Inflammatory macrophage treated with lipopolysaccharide for 1 hour (primary cell): ENCODE measurements at places on chromosomes 11 and 22.

- peak; percentile 66 for DNase-seq
These were observed 17.5 kb downstream of the CTTN start for GRCh38 chr11:70415642-70416395.

GRCh38 chr22:44665115-44665514, 36.9 kb upstream of the PRR5 start:
- peak; percentile 80 for DNase-seq

- DNase-seq, result no peak
These were observed 7.1 kb downstream of the ABCG4 start for GRCh38 chr11:119155733-119156492.

GRCh38 chr11:125873881-125874555, 13.4 kb upstream of the HYLS1 start:
- no peak for DNase-seq

GRCh38 chr22:19865141-19865829, 10.6 kb upstream of the GNB1L start:
- DNase-seq, result peak; percentile 87

GRCh38 chr11:33417121-33417520, 159.9 kb downstream of the HIPK3 start:
- no peak for DNase-seq

DNA sequence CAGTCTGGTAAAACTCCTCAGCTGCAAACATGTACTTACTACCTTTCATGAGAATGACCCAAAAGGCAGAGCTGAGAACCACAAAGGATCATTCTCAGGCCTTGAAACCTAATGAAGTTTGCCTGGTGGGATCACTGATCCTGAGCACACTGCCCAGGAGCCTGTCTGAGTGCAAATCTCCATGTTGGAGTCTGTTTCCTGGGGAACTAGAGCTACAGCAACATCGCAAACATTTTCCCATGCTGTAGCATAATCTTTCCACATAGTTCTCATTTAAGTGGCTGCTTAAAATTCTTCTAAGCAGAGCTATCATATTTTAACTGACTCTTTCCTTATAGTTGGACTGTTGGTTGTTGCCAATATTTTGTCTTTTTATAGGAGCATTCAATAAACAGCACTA, 58.5 kb downstream of the GUCY1A2 start:
- no peak for DNase-seq

GRCh38 chr11:93482556-93482955, 60.6 kb downstream of the SMCO4 start:
- no peak for DNase-seq

GRCh38 chr11:126281245-126281644, 1.6 kb upstream of the TIRAP start:
- DNase-seq, result no peak

- DNase-seq, result no peak
These were observed 611.7 kb upstream of the CNTN5 start for GRCh38 chr11:98409069-98409468.

- DNase-seq, result no peak
These were observed 3.1 kb upstream of the SAA4 start for GRCh38 chr11:18239655-18240054.

- DNase-seq, result no peak
These were observed 179.3 kb downstream of the CEP164 start for GRCh38 chr11:117506971-117507370.

DNA sequence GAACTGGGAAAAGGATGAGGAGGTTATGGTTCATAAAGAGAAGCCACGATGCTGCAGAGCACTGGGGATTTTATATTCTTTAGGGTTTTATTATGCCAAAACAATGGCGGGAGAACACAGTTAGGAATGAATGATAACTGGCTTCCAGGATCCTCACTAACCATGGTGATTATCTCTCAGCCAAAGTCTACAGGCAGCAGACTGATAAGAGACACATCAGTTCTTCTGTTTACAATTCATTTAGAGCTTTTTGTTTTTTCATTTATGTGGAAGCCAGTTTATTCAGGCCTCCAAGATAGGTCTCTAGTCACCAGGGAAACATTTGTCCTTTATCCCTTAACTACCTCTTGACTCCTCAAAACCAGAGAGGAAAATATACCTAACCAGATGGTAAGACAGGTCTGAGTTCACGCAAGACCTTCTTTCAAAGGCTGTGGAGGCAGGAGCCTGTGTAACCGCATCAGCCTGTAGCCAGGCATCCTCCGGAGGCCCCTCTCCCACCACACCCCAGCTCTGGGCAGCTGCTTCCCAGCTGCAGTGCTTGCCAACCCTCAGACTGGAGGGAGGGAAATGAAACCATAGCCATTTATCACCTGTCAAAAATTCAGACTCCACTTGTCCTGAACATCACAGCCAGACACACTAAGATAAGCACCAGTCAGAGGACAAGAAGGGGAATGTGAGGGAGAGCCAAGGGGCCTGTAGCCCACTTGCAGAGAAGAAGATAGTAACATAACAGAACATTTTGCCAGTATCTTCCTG, 57.2 kb upstream of the FAM181B start:
- no peak for DNase-seq

- no peak for DNase-seq
These were observed 6.4 kb downstream of the IRF7 start for GRCh38 chr11:609341-609811.

DNA sequence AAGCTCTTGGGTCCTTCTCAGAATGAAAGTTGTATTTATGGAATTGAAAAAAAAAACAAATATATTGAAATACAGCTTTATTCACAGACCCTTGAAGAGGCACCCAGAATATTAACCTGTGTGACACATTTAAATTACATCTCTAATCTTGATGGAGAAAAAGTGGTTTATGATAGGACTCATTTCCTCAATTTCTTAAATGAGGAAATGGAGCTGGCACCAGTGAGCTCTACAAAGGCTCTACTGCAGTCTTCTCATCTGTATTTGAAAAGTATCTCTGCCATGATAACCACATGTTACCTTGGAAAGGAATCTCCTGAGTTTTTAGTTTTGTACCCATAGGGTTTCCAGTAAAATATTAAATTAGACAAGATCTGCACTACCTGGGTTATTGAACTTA, 186.5 kb downstream of the HIPK3 start:
- DNase-seq, result no peak

DNA sequence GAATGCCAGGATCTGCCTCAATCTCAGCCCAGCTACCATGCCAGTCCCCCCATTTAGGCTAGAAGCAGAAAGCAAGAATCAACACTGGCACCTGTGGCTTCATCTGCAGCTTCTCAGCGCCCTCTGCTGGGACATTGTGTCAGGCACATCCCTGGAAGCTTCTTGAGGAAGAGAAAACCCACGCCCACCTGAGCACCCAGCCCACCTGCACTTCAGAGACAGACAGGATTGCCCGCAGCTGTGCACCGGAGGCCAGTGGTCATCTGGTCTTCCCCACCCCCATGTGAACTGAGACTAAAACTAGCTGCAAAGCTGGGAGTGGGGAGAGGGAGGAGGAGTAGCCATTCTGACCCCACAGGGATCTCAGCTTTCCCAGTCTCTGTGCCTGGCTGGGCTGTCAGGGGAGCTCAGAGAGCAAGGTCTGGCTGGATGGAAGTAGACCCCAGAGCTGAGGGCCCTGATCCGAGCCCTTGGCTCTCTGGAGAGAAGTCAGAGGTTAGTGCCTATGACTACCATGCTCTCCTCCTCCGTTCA, 66.8 kb downstream of the FEZ1 start:
- peak; percentile 45 for DNase-seq
